NCI-H526 treated with DMSO at 0.1 percent for 48 hours (cell line): ENCODE measurements at places on chromosomes 1 and 21.

DNA sequence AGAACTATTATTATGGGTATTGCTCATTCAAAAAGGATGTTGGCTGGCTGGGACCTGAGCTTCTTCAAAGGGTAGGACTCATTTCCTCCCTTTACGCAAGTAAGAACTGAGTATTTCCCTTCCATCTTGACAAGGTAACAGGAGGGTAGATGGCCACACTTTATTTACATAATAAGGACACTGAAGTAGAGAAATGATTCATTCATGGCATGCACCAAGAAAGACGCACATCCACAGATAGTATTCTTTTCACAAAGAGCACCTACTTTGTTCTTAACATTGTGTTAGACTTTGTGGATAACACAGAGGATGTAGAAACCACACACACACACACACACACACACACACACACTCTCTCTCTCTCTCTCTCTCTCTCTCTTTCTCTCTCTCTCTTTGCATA lies 82.9 kb downstream of the FAM78B start:
- no peak for DNase-seq

- no peak for DNase-seq
Observed at GRCh38 chr1:27990920-27991537, 31.3 kb downstream of the XKR8 start.

DNA sequence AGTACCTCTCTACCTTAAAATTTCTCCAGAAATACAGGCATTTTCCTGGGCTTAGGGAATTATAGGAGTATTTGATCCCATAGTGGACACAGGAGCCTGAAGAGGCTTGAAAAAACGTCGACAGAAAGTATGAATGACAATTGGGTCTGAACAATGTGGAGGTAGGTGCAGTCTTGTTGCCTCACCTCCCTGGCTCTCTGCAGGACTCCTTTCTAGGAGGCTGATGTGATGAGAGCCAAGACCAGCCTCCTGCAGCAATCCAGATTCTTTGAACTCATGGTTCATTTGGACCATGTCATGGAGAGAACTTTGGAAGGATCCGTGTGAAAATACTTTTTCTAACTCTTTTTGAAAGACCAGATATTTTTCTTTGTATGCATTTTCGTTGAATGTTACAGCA lies 50.5 kb upstream of the MTF2 start:
- no peak for DNase-seq

DNA sequence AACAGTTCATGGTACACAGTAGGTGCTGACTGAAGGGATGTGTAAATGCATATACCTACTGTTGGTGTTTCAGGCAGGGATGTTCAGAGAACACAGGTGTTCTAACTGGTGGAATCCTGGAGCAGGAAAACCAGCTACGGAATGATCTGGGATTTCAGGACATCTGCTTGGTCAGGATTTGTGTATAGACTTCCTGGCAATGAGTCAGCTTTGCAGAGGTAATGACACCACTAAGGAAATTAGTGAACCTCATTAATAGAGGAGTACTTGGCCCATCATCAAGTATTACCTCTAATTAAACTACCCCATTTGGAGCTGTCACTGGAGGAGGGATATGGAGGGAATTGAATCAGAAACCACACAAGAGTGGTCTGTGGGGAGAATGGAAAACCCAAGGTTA lies 7.3 kb downstream of the MRPL37 start:
- DNase-seq, result no peak

DNA sequence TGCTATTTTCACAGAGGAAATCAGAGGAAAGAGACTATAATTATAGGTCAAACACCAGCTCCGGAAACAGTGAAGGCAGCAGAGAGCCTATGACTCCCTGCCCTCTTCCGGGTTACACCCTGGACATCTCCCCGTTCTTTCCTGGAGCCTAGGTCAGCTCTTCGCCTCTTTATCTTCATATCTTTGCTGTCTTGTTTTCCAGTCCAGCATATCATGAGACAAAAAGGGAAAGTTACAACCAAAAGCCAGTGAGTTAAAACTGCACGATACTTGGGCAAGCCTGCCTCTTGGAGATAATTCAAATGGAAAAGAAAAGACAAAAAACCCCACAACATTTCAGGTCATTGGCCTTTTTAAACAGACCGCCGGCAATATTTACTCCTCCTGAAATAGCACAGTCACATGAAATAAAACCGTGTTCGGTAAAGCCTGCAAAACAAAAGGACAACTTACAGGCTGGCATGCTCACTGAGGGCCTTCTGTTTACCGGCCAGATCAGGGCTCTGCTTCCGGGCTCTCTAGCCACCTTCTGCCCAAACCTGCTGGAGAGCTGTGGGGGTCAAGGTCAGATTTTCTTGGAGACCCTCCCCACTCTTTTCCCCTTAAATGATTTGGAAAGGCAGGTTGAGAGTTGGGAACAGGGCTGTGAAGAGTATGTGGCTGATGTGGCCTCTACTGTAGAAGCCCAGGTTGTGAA lies 42.8 kb upstream of the PPP2R5A start:
- no peak for DNase-seq

DNA sequence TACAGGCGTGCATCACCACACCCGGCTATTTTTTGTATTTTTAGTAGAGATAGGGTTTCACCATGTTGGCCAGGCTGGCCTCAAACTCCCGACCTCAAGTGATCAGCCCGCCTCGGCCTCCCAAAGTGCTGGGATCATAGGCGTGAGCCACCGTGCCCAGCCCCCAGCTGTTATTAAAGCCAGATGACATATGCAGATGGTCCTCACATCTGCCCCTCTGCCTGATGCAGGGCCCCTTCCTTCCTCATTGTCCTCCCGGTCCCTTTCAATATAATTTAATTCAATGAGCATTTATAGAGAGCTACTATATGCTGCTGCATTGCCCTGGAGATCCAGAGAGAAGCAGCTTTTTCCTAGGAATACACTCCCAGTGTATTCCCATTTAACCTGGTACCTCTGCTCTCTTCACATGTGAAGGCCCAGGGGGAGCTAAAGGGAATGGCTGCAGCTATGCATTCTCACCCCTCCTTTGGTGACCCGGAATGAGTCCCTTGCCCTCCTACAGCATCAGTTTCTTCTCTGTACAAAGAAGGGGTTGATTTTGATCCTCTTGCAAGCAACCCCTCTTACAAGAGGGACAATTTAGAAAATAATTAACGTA lies 55.6 kb downstream of the L1TD1 start:
- no peak for DNase-seq

- no peak for DNase-seq
Observed at GRCh38 chr21:46160657-46160906, 5.2 kb upstream of the FTCD start.

DNA sequence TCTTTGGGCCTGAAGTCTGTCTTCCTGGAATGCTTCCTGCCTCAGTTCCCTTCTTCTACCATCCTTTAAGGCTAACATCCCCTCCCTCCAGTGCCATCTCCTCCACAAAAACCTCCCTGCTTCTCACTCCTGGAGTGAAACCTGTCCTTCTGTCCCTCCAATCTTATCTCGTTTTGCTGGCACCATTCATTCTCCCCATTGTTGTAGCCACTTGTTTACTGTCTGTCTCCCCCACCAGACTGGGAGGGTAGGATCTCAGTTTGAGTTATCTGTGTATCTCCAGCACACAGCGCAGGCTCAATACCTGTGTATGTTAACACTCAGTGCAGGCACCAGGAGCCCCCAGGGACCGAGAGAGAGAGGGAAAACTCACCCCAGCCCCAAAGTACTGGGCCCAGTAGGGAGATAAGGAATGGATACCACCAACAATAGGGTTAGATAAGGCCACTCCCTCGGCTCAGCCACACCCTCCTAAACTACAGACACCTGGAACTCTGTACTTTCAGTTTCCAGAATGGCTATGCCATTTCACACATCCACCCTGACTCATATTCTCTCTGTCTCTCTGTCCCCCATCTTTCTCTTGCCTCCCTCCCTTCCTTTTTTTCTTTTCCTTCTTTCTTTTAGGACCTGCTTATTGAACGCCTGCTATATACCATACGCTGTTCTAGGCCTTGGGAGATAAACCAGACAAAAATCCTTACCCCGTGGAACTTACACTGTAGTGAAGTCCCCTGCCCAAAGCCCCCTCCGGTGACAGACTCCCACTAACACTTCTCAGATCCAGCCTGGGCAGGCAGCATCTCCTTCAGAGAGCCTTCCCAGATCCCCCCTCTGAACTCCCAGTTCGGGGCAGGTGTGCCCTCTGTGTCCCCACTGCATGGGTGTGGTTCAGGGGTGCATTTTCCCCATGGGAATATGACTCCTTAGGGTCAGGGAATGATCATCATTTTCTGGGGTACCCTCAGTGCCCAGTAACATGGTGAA lies 3.3 kb upstream of the SSBP3 start:
- DNase-seq, result no peak

DNA sequence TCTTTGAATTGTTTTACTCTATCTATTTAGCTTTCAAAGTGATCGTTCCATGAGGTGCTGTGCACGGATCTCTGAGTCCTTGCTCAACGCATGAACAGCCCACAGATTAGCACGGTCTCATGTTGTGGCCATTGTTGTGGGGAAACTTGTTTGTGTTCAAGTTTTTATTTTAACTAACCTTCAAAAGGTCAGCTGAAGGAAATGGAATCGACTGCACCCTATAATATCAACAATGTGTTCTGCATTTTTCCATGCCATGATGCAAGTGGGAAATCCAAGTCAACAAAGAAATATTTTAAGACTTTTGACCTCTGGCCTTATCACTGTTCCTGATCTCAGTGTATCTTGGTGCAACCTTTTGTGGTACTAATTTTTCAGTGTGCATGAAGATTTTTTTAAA lies 6.1 kb downstream of the SH2D1B start:
- DNase-seq, result no peak

- no peak for DNase-seq
Observed at GRCh38 chr1:43858324-43858723, 75.3 kb upstream of the ARTN start.

- DNase-seq, result no peak
Observed at GRCh38 chr1:202063093-202063492, 52.7 kb downstream of the ELF3 start.

- peak; percentile 2 for DNase-seq
Observed at GRCh38 chr1:80929868-80930508, 870.7 kb upstream of the ADGRL2 start.

- DNase-seq, result no peak
Observed at GRCh38 chr21:39504230-39504629, 52.5 kb downstream of the SH3BGR start.

DNA sequence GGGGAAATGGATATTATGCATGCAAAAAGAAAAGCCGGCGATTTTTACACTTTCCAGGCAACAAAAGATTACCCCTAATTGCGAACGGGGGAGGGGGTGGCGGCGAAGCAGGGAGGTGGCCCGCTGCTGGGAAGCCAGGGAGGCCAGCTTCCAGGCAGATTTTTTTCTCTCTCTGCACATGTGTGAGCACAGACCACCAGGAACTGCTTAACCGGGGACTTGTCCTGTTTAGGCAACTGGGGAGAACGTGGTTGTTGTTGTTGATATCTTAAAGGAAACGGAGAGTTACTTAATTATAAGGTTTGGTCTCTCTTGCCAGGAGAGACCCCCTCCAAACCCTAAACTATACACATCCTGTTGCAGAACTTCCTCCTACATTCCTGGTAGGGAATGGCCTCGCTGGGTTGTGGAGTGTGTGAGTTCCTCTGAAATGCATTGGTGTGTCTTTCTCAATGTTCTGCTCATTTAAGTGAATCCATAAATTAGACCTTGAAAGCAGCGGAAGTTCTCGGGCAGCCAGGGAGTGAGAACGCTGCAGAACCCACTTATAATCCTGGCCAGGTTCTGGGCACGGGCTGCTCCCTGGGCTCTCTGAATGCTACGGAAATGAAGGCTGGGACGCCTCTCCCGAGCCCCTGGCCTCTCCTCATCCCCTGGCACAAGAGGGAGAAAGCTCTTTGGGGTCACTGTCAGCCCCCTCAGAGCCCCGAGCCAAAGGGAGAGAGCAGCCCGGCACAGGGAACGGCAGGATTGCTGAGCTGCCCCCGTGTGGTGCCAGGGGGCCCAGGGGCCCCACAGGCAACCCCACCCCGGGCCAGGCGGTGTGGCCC lies 250.0 kb downstream of the FOXD2 start:
- DNase-seq, result no peak

- no peak for DNase-seq
Observed at GRCh38 chr1:5611431-5611830, 380.8 kb downstream of the NPHP4 start.

GRCh38 chr1:169115891-169116585 lies 9.5 kb downstream of the ATP1B1 start:
- no peak for DNase-seq

DNA sequence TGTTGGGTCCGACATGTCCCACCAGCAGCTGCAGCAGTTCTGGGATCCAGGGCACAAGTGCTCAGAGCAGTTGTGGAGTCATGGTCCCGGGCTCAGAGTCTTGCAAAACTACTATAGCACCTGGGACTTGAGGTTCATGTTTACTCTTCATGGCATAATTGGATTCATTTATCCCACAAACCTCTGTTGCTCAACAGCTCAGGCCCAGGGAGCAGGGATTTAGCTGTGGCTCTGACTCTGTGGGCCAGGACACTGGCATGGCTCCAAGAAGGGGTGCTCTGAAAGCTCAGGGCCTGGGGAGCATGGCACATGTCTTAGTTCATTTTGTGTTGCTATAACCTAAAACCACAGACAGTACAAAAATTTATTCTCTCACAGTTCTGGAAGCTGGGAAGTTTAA lies 626.7 kb upstream of the ADGRL2 start:
- DNase-seq, result no peak

DNA sequence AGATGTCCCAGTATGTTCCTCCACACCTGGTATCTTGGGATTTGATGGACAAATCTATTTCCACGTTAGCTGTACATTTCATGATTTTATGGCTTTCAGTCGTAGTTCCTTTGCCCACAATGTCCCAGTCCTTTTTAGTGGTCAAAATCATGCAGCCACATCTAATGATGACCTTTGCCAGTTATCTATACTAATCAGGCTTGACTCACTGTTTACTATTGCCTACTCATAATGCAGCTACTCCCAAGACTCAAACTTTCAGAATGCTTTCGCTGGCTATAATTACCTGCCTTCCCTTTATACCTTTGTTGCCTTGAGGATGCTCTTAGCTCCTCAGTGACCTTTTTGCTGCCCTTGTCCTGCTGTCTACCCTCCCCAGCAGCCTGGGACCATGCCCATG lies 6.4 kb downstream of the NOS1AP start:
- no peak for DNase-seq

- no peak for DNase-seq
Observed at GRCh38 chr1:89279011-89279466, 6.4 kb upstream of the GBP5 start.

GRCh38 chr1:6027591-6027990 lies 18.1 kb upstream of the KCNAB2 start:
- no peak for DNase-seq

- no peak for DNase-seq
Observed at GRCh38 chr1:68919075-68919474, 422.2 kb upstream of the DEPDC1 start.

- peak; percentile 9 for DNase-seq
Observed at GRCh38 chr1:204431310-204432184, 19.9 kb upstream of the PPP1R15B start.

- DNase-seq, result peak; percentile 62
Observed at GRCh38 chr1:1157426-1157913, 16.2 kb upstream of the TTLL10 start.

DNA sequence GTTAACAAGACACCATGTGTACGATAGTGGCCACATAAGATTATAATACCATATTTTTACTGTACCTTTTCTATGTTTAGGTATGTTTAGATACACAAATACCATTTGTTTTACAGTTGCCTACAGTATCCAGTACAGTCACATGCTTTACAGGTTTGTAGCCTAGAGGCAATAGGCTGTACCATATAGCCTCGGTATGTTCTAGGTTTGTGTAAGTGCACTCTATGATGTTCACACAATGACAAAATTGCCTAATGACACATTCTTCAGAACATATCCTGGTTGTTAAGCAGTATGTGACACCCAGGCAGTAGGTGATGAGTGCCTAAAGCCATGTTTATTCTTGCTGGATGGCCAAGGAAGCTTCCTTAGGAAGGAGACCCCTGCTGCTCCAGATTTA lies 111.8 kb downstream of the PAPPA2 start:
- peak; percentile 20 for DNase-seq
